Activated T-helper 9 cell treated with anti-CD3 and anti-CD28 coated beads, Interleukin-2, amount 50 U/mL, for 16 hours (primary cell): ENCODE measurements at places on chromosomes 4 and X.
A peak's percentile ranks its signal among the peaks of the same experiment; 100 is the strongest.

GRCh38 chr4:123520325-123520724, 123.7 kb downstream of the SPRY1 start:
- no peak for DNase-seq

DNA sequence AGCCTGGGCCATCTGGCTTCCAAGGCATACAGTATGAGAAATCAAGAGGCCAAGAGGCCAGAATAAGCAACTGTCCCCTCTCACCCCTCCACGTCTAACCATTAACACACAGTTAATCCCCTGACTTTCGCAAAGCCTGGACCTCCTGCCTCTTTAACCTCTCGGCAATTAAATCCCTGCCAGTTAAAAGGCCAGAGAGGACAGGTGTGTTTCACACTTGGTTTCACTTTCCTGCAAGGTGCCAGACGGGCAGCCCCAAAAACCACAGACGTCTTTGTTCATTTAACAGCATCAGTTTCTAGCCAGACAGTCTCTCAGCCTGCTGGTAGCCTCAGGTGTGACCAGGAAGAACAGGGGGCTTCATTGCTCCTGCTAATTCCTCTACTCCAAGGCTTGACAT, 91.1 kb upstream of the KIT start:
- no peak for DNase-seq

DNA sequence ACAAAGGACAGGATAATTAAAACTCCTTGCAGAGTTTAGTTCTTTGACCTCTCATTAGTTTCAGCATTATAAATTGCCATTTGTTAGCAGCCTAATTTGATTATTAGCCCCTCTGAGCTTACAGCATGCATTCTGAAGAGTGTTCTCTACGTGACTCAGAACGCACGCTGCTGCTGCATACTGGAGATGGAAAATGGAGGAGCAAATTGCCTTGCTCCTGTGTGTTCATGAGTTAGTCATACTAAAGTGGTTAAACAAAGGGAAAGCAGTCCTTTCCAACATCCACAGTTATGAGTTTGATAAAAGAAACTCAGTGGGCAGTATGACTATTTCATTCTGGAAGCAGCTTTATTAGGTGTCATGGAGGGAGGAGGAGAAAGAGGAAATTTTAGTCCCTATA, 922.5 kb downstream of the RPA4 start:
- DNase-seq, result no peak

GRCh38 chrX:14590216-14590615, 60.9 kb downstream of the GLRA2 start:
- no peak for DNase-seq

DNA sequence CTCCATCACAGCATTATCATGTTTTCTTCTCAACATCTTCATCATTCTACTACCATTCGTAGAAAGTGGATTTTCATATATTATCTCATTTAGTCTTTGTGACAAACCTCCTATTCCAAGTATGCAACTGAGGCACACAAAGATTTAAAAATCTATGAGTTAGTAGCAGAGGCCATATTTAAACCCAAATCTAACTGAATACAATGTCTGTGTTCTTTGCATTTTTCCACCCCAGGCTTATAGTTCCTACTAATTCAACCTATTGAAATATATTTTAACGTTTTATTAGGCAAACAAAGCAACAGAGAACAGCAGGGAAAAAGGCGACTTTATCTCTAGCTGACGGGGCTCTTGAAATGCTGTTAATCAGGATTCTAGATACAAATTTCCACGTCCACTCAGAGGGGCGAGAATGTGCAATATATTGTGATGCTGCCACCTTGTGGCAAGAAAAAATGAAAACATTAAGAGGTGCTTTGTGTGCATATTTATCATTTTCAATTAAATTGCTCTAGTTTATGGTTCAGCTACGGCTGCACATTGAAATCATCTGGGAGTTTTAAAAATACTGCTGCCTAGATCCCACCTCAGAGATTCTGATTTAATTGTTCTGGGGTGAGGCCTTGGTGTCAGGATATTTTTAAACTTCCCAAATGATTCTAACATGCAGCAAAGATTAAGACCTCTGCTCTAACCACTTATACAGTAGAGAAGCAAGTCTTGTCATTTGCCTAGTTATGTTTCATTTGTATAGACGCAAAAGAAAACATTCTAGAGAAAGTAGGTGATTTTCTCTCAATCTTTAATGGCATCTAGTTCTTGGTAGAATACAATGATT, 315.9 kb downstream of the MAPK10 start:
- DNase-seq, result no peak

GRCh38 chr4:173450281-173450680, 51.4 kb upstream of the SCRG1 start:
- DNase-seq, result no peak

GRCh38 chrX:69173906-69174305, 8.7 kb upstream of the PJA1 start:
- DNase-seq, result no peak

DNA sequence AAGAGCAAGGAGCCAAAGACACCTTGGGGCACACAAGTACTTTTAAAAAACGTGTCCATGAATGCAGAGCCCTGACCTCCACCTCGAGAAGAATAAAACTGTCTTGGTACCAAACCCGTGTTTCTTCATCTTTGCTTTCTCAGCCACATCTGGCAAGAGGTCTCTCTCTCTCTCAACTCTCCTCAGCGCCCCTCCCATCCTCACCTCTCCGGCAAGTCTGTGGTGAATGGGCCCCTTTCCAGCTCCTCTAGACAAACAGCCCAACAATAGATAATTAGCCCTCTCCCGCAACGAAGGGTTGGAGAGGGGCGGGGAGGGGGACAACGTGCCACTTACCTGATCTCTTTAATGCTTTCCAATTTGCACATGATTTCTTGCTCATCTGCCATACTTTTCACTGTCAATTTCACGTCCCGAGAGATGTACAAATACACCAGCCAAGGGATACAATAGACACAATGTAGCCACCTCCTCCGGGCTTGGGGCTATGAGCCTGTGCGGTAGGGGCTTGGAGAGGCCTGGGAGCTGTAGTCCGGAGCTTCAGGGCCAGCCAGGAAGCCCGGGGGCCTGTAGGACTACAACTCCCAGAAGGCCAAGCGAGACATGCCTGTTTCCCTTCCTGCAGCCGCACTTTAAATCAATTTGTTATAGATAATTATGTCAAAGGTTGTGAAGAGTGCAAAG, at the start of gene ZC4H2:
ZC4H2 (minus strand) TSS at position 462 of the 684 bp plus-strand sequence; CDS start at position 389, 73 bp downstream.
- DNase-seq, result peak; percentile 45

- no peak for DNase-seq
Observed at GRCh38 chr4:7531640-7531994, 96.9 kb upstream of the PSAPL1 start.

DNA sequence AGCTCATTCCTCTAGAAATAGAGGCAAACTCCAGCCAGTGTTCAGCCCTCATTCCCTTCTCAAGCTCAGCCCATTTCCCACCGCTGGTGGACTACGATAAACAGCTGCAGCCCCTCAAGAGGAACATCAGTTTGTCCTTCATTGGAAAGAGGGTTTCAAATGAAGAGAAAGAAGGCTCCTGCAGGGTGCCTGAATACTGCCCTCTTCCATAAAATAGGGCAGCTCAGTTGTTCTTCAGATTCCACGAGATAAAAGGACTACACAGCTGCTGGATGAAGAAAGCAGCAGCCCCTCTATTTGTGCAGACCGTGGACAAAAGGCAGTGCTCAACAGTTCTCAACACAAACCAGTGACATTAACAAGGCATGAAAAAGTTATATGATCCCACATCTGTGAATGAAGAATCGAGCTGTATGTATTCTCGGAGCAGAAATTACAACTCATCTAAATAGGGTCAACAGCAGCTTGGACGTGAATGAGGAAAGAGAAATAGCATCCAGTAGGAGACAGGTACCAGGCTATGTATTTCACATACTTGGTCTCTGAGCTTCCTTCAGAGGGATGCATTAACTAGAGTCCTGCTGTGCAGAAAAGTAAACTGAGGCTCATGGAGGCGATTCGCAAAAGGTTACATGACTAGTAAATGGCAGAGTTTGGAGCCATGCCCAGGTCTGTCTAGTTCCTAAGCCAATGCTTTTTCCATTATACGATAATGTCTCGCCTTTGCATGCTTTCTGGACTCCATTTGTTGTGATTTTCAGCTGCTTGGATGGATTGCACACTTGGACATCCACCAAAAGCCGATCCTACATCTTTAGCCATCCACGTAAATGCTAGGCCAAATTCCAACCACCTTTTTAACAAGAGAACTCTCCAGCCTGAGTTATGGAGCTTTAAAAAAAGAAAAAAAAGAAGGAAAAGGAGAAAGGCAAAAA, 301.2 kb upstream of the PPARGC1A start:
- DNase-seq, result no peak

- DNase-seq, result no peak
Observed at GRCh38 chrX:3627594-3627993, 85.9 kb downstream of the PRKX start.
